ENCODE measurements at places on chromosomes 3 and 15. TPM values are rescaled to one million over a fixed set of nuclear protein-coding genes. Genes with fewer than 3 reads are reported as not detected.

- DNase-seq: no peak
Measured at GRCh38 chr15:56537881-56538280, 72.9 kb upstream of the MNS1 start.

DNA sequence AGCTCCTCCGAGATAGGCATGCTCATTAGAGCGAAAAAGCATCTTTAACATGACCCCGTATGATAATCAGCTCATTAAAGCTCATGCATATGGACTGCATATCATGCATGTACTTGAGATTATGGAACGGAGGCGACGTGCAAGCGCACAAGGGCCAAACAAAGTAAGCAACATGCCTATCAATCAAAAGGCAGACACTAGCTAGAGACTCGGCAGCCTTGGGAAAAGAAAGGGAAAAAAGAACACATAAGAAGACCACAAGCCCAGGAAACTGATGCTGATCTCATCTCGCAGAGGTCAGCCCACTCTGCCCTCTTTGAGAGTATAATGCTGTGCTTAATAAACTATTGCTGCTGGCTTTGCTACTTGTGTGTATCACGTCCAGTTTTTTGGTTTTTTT lies 2.6 kb upstream of the ACOX2 start:
- DNase-seq: no peak

DNA sequence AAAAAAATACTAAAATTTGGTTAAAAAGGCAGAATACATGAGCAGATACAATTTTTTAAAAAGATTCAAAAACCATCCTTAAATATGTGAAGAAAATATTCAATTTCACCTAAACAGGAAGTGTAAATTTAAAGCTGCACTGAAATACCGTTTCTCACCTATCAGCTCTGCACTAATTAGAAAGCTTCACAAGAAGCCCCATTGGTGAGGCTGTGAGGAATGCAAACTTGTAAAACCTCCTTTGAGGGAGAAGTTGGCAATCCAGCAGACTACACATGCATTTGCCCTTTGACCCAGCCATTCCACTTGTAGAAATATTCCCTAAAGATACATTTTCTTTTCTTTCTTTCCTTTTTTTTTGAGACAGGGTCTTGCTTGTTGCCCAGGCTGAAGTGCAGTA lies 18.8 kb downstream of the BLM start:
- DNase-seq: no peak

ROBO1 gene
- 1.0 TPM for polyA plus RNA-seq

- DNase-seq: no peak
Measured at GRCh38 chr3:14145236-14145635, 20.4 kb downstream of the TMEM43 start.

TMEM40 gene
- polyA plus RNA-seq: 0.57 TPM

DNA sequence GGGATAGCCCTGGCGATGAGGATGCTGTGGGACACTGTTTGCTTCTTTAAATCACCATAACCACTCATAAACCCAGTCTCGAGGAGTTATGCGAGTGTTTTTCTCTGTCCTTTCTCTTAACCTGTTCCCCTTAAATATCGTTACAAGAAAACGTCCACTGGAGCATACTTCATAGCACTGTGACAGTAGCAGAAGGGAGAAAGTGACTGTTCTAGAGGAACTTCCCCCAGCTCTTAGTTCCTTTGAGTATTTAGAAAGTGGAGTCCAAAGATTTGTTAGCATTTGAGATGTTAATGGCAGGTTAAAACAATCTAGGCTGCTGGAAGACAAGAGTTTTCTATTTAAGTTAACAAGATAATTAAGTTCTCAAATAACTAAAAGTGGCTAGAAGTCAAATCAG lies 142.0 kb downstream of the GADL1 start:
- no peak for DNase-seq

GRCh38 chr15:89982315-89983055 lies 18.6 kb upstream of the ZNF710 start:
- DNase-seq: no peak

GRCh38 chr15:90016721-90017120 lies 15.6 kb downstream of the ZNF710 start:
- no peak for DNase-seq

DNA sequence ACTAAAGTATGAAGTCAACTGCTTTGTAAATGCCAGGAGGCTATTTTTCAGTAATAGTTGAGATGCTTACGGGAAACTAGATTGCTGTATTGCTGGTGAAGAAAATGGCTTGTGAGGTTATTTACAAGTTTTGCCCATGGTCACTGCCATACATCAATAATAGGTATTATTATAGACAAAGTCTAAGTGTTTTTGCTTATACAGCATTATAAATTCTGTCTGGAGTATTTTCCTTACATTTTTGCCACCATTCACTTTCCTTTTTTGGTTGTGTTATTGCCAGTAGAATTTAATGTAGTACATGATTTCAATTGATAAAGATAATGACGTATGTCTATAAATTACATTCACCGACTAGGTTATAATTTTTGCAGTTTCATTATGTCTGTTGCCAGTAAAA lies 114.2 kb downstream of the CDIN1 start:
- no peak for DNase-seq

- DNase-seq: no peak
Measured at GRCh38 chr3:19573644-19574043, 360.4 kb downstream of the EFHB start.

- no peak for DNase-seq
Measured at GRCh38 chr3:56837196-56837955, 35.6 kb upstream of the ARHGEF3 start.

DNA sequence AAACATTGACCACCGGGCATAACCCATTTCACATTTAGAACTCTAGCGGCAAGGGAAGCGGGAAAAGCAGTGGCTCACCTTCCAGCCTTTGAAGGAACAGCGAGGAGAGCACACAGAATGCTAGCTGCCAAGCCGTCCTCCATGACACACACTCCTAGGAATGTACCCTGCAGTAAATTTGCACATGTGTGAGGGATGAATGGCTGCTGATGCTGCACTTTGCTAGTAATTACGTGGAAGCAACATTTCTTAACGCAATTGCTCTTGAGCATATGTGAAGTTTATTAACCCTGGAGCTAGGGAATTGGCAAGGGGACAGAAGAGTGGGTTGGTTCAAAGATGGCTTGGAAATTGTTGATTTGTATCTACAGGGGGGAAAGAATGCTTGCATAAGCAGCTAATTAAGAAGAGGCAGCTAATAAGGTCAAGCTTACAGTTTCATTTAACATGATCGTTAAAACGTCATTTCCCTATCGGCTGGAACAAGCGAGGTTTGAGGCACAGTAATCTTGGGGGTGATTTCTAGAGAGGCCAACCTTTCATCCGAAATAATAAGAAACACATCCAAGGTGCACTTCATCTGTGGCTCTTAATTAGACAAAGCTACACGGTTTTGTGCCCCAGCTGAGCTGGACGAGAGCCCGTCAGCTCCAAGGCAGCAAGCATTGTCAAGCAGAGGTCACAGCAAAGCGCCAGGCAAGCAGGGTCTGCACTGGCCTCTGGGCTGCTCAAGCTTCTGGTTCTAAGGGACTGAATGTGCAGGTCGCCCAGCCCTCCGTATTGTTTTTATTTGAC lies 123.4 kb downstream of the CHSY1 start:
- no peak for DNase-seq

DNA sequence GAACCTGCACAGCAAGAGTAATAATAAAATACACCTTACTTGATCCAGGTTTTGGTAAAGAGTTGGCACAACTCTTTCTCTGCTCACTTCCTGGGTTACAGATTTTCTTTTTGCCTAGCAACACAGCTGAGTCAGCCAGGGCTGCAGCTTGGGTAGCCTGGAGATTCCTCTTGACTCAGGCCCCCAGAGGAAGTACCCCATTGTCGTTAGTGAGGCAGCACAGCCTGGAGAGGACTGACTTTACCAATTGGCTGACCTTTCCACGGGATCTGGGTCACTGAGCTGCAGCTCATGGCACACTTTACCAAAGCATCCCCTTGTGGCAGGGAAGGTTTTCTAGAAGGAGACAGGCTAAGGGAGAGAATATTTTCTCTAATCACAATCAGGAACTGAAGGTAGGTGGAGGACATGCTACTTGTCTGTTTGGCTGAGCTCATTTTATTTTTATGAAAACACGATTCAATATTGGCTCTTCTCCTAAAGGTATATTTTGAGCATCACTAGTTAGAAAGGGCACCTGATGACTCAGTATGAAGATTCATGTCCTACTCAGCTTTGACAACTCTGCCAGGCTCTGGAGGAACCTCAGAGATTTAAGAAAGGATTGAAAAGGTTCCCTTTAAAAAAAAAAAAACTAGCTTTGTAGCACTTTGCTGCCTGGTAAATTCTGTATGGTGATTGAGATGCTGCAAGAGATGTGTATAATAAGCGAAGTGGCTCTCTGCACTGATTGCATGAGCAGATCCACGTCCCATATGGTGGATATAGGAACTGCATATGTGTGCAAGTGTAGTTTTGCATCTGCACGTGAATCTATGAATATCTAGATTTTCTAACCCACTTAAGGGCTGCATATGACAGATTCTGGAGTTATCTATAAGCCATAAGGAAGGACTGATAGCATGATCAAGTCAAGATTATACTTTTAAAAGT lies 124.8 kb downstream of the CHDH start:
- DNase-seq: no peak

GRCh38 chr3:127612966-127613365 lies 14.8 kb downstream of the MCM2 start:
- no peak for DNase-seq

OIP5 gene
- polyA plus RNA-seq: 0.65 TPM

GRCh38 chr3:28186748-28187147 lies 54.7 kb upstream of the CMC1 start:
- DNase-seq: no peak

- no peak for DNase-seq
Measured at GRCh38 chr3:1007866-1008265, 85.0 kb upstream of the CNTN6 start.

GRCh38 chr15:82044373-82045178 lies 1.2 kb downstream of the MEX3B start:
- DNase-seq: no peak

DNA sequence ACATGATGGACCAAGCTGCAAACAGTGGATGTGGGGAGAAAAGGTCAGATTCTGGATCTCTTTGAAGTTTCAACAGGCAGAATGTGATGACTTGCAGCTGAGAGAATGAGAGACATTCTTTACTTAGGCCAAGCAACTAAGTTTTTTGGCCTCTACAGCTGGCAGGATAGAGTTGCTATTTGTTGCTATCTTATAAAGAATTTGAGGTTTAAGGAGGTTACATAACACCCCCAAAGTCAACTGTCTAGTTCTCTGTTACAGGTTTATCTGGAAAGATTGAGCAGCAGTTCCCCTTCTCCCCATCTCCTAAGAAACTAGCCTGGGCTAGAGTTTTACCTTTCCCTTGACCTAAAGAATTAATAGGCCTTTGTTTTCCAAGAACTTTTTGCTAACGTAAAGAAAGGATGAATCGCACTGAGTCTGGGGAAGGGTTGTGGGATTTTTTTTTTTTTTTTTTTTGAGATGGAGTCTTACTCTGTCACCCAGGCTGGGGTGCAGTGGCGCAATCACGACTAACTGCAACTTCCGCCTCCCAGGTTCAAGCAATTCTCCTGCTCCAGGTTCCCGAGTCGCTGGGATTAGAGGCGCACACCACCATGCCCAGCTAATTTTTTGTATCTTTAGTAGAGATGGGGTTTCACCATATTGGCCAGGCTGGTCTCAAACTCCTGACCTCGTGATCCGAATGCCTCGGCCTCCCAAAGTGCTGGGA lies 26.6 kb upstream of the SLMAP start:
- no peak for DNase-seq

DNA sequence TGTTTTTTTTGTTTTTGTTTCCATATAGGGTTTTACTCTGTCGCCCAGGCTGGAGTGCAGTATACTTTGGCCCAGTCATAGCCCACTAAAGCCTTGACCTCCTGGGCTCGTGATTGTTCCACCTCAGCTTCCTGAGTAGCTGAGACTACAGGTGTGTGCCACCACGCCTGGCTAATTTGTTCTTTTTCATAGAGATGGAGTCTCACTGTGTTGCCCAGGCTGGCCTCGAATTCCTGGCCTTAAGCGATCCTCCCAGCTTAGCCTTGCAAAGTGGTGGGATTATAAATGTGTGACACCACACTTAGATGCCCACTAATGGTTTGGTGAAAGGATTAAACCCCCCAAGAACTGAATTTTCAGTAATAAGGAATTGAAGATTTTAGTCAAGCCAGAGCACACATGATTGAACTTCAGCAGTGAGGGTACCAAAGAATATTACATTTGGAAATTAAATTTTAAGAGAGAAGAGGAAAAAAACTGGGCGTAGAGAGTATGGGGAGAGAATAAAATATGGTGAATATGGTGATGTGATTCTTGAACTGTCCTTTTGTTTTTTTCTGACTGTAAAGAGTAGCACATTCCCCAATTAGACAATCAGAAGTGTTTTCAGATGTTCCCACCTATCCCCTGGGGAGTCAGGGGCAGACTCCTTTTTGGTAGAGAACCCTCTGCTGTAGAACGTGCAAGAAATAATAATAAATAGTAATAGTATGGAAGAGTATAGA lies 208.1 kb downstream of the PTPRG start:
- DNase-seq: no peak

- no peak for DNase-seq
Measured at GRCh38 chr3:72393455-72393854, 454.8 kb downstream of the SHQ1 start.

DNA sequence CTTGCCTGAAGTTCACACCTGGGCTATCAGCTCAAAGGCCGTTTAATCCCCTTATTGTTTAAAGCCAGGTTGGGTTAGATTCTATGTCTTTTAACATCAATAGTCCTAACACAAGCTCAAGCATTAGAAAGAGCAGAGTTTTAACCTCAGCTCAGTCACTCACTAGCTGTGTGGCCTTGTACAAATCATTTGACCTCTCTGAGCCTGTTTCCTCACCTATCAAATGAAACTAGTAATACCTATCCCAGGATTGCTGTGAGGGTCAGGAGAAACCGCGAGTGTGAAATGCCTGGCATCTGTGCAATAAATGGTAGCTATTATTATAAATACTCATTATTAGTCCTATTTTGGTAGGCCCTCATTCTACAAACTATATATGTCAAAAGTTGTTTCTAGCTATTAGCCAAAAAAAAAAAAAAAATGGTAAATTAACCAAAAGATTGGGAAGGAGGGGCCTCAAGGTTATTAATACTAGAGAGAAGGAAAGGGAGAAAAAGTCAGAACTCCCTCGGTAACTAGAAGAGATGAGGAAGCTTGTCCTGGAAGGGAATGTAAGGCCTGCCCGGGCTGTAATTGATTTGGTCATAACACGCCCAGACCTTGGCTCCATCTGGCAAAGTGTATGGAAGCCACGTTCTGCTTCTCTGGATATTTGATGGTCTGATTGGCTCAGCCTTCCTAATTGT lies 510.5 kb upstream of the PROK2 start:
- no peak for DNase-seq

SEMA5B gene
- 0.21 TPM for polyA plus RNA-seq

Data from liver (tissue), 10 donors.